ENCODE measurements at places on chromosomes 4 and X.

DNA sequence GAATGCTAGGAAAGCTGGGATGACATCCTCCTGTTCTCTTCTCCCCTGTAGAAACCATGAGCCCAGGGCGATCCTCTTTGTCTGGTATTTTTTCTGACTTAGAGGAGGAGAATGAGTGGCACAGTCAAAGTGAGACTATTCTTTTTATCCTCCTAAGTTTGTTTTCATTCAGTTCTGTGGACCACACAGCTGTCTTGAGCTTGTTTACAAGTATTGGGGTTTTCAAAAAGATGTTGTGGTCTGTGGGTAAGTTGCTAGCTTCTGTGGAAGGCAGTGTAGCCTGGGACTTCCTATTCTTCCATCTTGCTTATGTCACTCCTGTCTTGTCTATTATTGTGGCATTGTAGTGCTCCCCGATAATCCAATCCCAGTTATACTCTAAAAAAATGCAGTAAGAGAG, 223.0 kb downstream of the PAPSS1 start:
- DNase-seq = no peak

GRCh38 chr4:150949943-150950342, 65.1 kb downstream of the LRBA start:
- no peak for DNase-seq

DNA sequence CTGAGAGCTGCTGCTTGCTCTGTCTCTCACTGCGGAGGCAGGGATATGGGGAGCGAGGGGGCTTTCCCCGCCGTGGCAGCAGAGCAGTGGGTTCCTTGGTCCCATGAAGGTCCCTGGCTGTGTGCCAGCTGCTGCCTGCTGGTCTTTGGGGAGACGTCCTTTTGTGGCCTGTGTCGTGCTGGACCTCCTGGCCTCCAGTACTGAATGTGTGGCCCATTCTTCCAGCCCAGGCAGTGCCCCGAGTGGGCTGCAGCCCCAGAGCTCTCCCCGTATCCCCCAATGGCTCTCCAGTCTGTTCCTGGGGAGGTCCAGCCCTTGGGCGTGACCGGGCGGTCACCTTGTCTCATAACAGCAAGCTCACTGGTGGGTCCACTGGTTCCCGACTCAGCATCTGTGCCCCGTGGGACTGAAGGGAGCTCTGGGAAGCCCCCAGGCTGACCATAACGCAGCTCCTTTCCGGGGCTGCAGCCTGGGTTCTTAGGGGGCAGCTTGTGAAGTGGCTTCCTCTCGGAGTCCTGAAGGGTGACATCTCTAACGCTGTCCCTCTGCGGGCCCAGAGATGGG, 115.6 kb downstream of the SMIM20 start:
- DNase-seq = no peak

DNA sequence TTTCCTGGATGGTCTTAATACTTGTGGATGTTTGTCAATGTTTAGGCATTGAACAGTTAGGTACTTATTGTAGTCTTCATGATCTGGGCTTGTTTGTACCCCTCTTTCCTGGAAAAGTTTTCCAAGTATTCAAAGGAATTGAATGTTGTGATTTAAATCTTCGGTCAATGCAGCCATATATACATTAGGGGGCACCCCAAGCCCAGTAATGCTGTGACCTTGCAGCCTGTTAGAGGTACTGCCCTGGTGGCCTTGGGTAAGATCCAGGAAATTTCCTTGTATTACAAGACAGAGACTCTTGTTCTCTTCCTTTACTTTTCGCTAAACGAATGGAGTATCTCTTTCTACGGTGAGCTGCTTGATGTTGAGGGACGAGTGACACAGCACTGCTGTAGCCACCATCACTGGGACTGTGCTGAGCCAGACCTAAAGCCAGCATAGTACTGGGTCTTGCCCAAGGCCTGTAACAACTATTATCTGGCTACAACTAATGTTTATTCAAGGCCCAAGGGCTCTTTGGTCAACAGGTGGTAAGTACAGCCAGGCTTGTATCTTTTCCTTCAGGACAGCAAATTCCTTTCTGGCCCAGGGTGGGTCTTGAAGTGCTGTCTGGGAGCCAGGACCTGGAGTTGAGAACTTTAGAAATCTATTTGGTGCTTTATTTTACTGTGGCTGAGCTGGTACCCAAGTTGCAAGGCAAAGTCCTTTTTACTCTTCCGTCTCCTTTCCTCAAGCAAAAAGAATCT, 118.3 kb upstream of the ATOH1 start:
- no peak for DNase-seq

GRCh38 chr4:81954271-81954670, 419.5 kb downstream of the HNRNPD start:
- DNase-seq = no peak

DNA sequence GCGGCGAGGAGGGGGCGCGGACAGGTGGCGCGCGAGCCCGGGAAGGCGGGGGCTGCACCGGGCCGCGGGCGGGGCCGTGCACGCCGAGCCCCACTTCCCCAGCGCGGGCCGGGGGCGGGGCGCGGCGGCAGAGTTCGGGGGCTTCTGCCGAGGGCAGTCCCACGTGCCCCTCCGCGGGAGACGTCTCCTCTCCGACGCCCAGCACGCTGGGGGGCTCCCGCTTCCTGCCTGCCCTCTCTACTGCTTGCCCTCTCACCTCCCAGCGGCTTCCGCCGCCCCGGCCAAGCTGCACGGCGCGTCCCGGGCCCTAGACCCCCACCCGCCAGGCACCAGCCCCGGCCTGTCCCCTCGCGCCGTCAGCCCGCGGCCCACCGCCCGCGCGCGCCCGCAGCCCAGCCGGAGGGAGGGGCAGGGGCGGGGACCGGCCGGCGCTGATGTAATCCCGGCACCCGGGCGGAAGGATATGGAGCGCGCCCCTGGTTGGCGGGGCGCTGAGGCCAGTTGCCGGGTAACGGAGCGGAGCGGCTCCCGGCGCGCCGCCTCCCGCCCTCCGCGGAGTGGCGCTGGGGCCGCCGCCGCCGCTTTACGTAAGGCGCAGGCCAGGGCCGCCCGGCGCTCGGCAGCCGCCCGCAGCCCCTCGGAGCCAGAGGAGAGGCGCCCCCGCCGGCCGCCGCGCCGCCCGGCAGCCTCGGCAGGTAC, at the start of gene KIAA0232:
Gene KIAA0232 (plus strand): TSS at position 581 of the 699 bp plus-strand sequence. CDS start 41,727 bp downstream, outside the sequence.
- peak; percentile 94 for DNase-seq

GRCh38 chr4:10416441-10416840, 40.8 kb downstream of the ZNF518B start:
- DNase-seq = peak; percentile 67

- DNase-seq = peak; percentile 13
Observed at GRCh38 chr4:2689825-2690700, 66.1 kb downstream of the TNIP2 start.

DNA sequence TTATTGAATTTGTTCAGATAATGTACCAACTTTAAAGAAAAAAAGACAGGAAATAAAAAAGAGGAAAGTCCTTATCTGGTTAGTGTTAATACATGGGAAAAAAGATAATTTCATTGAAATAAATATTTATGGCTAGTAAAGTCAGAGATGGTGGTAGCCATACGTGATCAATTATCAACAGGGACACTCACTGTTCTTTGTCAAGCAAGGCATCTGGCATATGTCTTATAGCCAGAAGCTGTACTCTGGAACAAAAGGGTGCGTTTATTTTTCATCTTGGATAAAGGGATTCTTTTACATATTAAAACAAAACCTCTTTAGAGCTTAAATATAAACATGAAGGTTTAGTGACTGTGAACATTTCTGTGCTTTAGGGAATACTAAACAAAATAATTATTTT, 26.7 kb downstream of the HDX start:
- DNase-seq = no peak

DNA sequence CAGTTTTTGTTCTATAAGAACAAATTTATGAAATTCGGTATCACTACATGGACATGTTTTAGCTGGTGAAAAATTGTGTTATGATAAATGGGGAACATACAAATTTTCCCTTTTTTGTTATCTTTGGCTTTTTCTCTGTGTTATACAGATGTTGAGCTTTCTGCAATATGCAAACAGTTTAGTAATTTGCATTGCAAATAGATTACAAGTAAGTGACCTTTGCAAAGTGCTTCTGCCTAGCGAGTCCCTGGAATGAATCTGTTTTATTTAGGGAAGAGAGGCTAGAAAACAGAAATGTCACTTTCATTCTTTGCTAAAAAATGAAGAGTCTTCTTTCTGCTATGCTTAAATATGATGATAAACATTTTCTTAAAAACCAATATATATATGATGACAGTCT, 461.0 kb downstream of the RPA4 start:
- no peak for DNase-seq

DNA sequence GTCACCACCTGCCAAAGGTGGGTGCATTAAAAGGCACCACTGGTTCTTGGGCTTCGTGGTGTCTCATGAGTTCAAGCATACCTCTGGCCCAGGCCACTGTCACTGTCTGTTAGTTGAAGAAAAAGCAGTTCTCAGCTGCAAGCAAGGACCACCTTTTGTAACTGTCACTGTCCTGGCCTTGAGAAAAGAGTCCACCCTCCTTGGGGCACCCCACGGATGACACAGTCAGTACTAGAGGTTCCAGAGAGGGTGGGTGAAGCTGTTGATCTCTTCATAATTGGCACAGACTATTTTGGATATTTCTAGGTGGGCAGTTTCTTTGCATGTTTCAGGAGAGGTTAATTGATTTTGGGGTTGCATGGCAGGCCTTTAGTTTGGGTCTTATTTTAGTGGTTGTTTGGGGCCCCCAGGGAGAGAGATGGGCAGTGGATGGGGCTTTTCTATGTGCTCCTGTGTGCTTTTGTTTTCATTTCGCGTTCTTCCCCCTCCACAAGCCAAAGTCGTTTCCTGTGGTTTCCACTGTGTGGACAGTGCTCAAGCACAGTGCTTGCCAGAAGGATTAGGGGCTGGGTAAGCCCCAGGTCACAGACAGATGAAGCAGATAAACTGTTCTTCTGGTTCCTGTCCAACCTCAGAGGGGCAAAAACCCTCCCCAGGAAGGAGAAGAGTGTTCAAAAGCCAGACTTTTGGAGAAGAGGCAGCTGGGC, 156.2 kb upstream of the PPP1R2C start:
- peak; percentile 45 for DNase-seq

- DNase-seq = peak; percentile 16
Observed at GRCh38 chr4:165355900-165356300, 22.9 kb upstream of the CPE start.

- DNase-seq = no peak
Observed at GRCh38 chr4:139977838-139978609, 176.0 kb downstream of the MAML3 start.

DNA sequence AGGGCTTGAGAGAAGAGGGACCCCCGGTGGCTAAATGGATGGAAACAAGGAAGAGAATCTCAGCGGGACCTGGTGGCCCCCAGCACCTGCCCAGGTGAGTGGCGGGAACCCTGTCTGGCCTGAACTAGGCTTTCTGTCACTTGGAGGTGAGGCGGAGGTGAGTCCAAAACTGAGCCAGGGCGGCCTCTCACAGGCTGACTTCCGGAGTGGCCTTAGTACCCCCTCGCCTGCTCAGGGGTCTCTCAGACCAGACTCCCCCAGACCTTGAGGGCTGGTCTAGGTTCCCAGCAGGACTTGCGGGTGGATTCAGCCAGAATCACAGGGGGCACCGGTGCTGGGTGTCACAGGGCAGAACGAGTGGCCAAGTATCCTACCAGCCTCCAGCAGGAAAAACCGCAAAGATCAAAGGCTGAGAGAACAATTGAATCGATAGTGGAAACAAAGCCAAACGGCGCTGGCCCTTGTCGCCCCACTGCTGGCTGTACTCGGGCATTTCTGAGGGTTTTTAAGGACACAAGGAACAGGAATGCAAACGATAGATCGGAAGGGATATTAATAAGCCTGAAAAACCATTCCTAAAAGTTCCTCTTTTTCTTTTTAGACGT, 67.8 kb downstream of the WFS1 start:
- DNase-seq = no peak

GRCh38 chr4:23889391-23889790, 456 bp downstream of the PPARGC1A start:
- DNase-seq = no peak

DNA sequence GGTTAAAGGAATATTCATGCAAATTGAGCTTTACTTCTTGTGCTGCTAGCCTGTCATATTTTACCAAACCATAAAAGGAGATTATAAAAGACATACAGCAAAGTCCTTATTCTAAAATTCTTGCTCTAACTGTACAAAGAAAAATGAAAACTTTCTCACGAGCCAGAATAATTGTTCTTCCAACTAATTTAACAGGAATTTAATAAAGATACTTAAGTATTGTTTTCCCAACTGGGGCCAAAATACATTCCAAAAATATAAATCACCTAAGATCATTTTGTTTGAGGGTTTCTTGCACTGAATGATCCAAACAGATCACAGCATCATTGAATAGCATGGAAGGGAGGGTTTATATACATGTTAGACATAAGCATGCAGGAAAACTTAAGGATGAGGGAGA, 127.1 kb upstream of the PCDH18 start:
- DNase-seq = no peak

DNA sequence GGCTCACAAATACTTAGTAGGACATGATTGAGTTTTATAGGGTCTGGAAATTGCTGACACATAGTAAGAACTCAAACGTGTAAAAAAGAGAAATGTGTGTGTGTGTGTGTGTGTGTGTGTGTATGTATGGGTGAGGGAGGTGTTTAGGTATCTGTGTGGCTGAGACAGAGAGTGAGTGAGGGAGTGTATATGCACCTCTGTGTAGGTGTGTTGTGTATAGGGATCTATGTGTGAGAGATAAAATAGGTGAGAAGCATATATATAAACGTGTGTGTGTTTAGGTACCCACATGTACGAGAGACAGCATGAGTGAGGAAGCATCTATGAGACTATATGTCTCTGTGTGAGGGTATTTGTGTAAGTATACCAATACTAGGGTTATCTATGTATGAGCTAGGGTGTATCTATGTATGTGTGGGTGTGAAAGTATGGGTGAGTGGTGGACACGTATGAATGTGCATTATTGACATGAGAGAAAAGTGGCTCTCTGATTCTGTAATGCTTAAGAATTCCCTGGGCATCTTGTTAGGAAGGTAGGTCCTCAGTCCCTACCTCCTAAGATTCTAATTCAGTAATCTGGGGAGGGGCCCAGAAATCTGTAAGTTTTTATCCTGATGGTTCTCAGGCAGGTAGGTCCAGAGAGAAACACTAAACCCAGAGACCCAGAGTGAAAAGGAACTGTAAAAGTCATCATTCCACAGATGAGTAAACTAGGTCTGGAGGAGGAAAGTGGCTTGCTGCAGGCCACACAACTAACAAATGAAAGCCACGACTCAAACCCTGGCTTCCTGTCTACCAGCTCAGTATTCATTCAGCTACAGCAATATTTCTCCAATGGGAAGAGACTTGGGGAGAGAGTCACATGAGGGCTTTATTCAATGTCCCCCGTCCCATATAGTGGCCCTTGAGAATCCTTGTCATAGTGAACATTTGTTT, 237.0 kb downstream of the IDS start:
- peak; percentile 45 for DNase-seq

DNA sequence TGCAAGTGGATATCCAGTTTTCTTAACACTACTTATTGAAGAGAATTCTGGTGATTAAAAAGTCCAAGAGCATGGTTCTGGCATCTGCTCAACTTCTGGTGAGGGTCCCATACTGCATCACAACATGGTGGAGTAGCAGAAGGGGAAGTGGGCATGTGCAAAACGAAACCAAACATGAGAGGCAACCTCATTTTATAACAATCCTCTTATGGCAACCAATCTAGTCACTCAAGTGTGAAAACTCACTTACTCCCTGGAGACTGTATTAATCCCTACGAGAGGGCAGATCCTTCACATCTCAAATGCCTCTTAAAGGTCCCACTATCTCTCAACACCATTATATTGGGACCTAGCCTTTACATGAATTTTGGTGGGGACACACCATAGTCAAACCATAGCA, 55.4 kb upstream of the TRO start:
- DNase-seq = no peak
